ENCODE measurements at places on chromosomes 16 and 17.

- no peak for DNase-seq
Observed at GRCh38 chr17:76149214-76149613, 8.2 kb upstream of the FOXJ1 start.

DNA sequence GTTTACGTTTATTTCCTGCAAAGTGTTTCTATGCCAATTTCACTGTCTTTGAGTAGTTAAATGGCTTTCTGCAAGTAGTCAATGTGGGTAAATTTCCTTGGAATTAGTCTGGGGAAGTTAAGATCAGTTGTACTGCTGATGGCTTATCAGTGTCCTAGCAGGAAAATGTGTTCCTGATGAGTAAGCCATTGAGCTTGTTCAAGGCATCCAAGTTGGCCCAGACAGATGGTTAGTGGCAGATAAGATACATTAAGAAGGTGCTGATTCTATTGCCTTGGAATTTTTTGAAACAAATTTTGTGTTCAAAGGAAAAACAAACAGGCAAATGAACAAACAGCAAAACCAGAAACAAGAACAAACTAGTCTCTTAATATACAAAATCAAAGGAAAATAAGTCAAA lies 258.4 kb downstream of the MAP2K6 start:
- no peak for DNase-seq

GRCh38 chr16:726438-727290 lies at the start of the genes CCDC78 and HAGHL:
CCDC78 (minus strand) TSS chr16:726443; CDS start chr16:726367, 76 bp downstream.
HAGHL (plus strand) TSS chr16:727106; CDS start chr16:727510, 404 bp downstream.
- DNase-seq, result no peak

DNA sequence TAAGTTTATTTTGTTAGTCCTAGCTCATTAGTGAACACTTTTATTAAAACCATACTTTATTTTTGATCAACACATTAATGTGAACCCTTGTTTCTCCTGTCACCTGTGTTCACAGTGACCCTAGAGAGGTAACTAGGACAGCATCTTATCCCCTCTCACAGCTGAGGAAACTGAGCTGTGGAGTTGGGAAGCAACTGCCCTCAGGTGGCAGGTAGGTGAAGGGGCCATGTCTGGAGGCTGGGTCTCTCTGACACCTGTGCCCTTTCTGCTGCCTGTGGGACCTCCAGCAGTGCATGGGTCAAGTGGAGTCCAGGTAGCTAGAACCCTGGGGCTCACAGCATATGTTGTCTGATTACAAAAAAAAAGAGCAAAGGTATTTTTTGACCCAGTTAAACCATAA lies 22.9 kb upstream of the SLC12A3 start:
- DNase-seq, result no peak

GRCh38 chr17:78812855-78813254 lies 27.8 kb downstream of the USP36 start:
- no peak for DNase-seq

DNA sequence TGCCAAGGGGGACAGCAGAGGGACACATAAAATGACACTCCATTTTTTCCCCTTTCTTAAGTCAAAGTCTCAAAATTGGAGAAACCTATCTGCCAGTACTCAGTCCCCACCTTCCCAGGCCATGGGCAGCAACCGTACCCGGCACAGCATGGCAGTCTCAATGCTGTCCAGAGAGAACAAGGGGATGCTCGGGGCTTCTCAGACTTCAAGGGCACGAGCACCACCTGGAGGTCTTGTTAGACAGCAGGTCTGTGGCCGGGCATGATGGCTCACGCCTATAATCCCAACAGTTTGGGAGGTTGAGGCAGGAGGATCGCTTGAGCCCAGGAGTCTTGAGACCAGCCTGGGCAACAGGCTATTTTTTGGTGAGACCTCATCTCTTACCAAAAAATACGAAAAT lies 3.2 kb downstream of the DNAH17 start:
- no peak for DNase-seq

DNA sequence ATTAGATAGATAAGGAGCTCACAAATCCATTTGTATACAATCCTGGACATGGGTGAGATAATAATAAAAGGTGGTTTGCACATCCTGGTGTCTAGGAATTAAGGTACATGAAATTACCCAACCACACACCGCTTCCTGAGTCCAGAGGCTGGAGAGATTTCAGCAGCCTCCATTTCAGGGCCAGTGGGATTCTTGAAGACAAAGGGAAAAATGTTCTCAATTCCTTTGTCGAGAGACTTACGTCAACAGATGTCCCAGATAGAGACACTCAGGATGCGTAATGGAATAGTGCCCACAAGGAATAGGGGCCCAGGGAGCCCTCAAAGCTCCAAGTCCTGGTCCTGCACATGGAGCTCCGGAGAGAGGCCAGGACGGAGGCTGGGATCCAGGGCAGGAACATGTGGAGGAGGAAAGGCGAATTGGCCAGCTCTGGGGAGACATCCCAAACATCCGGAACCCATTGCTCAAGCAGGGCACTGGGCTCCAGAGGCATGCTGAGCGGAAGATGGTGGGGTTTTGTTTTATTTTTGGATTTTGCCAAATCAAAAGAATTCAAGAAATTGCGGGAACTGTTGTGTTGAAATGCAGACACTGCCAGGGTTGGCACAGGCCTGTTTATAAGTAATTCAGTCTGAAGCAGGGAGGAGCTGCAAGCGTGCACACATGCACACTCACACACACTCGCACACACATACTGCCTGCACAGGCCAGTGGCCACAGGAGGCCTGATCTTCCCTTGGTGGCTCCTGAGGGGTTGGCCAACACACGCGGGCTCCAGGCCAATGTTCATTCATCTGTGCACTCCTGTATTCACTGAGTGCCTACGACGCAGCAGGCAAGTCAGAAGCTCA lies 97.2 kb downstream of the NOG start:
- no peak for DNase-seq

DNA sequence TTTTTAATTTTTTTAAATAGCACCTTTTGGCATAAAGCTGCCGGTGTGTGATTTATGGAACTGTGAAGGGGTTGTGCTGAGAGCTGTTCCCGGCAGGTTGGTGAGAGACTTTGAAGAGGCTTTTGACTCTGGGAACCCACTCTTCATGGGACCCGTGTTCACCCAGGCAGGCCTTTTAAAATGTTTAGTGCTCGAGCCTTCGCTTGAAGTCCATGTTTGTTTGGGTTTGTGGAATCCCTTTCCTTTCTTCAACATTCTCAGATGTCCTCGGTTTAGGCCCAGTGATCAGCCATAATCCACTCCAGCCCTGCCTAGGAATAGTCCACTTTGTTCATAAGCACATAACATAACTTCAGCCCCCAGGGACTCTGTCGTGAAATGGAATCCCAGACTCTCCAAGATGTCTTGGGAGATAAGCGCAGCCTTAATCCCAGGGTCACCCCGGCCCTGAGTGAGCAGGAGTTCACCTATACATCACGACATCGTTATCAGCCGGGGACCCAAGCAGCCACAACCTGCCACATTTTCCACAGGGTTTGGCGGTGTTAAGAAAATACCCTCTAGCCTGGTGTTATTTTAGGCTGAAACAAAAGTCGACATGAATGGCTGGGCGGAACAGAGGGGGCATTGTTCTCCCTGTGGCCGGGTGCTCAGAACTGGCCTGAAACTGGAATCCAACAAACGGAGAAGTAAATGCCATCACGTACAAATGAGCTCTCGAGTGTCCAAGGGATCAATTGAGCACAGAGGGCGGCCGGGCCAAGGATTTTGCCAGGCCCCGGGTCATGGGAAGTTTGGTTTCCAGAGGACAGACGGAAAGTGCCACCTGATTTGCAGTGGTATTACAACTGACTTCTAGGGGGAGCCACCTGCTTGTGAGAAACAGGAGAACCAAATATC lies 145.7 kb upstream of the IRX3 start:
- no peak for DNase-seq

DNA sequence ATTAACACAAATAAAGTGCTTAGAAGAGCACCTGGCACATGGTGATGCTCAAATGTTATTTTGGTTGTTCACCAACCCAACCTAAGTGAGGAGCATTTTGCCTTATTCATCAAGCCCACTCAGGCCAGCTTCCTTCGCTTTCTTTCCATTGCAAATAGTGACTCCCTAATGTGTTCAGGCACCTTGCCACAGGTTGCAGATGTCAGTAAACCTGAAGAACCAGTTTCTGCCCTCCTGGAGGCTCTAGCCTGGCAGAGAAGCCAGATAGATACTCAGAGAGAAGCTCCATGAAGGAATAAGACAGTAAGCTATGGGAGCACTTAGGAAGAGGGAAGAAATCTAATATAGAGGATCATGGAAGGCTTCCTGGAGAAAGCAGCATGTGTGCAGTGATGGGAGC lies 23.9 kb downstream of the GPR139 start:
- no peak for DNase-seq

DNA sequence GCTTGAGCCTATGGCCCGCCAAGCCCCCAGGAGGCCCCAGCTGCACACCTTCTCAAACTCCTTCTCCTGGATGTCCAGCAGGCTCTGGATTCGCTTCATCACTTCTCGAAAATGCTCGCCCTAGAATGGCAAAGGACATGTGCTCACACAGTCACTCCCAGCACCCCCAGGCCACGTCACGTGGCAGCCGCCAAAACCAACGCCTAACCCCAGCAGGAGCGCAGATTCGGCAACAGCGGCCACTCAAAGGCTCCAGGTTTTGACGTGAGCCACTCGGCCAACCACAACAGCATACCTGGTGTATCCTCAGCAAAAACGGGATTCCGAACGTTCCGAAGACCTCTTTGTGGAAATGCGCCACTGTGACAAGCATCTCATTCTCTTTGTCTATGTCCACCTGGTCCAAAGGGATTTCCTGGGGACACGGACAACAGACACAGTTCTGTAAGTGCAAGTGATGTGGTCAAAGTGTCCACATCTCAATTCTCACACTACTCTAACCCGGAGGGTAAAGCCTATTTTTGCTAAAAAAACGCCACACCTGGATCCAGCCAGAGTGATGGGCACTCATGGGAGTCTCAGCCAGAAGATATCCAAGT lies 12.7 kb downstream of the LITAFD start:
- DNase-seq, result no peak

DNA sequence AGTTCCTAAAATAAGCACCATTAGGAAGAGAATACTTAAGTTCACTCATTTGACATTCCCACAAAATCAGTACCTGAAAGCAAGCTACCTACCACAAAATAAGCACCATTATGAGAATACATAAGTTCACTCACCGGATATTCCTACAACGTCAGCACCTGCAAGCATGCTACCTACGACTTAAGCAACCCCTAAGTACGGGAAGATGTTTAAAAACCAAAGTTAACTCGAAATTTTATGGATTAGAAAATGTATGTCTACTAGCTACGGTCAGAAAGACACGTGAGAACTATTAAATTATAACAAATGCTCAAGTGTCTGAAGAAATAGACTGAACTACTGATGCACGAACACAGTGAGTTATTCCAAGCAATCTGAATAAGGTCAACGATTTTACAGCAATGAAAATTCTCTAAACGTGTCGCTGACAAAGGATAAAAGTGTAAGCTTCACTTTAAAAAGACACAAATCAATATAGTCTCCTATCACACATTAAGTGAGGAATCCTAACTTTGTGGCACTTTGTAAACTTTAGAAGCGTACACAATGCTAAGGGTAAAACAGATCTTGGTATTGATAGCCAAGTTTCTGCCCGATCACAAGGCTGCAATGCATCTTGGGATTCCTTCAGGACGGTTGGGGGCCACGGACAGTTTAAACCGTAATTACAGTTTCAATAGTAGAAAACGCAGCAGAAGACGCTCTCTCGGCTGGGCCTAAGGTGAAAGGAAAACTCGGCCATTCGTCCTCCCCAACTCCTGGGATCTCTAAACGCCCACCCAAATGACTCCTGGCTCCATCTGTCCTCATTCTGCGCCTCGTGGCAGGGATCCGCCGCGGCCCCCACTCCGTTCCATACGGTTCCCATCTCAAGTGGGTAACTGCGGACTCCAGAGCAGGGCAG lies 1.3 kb downstream of the GSPT1 start:
- no peak for DNase-seq

GRCh38 chr17:43832168-43832975 lies 574 bp downstream of the MPP3 start:
- peak; percentile 34 for DNase-seq

DNA sequence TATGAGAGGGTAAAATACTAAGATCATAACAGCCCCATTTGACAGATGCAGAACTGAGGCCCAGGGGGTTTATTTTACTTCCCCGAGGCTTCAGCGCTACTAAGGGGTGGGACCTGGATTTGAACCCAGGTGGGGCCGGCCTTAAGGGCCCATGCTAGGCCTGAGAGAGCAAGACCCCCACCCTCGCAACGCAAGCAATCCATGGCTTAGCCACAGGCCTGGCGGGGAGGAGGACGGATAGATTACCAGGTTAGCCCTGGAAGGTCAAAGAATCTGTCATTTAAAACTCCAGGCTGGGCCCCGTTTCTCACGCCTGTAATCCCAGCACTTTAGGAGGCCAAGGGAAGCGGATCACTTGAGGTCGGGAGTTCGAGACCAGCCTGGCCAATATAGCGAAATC lies 1.9 kb upstream of the CDH3 start:
- DNase-seq, result no peak

GRCh38 chr16:10870137-10870776 lies 6.7 kb upstream of the CIITA start:
- DNase-seq, result no peak

- DNase-seq, result no peak
Observed at GRCh38 chr16:68362262-68362913, 51.6 kb downstream of the PRMT7 start.

GRCh38 chr16:13645601-13646245 lies 274.2 kb upstream of the ERCC4 start:
- no peak for DNase-seq

DNA sequence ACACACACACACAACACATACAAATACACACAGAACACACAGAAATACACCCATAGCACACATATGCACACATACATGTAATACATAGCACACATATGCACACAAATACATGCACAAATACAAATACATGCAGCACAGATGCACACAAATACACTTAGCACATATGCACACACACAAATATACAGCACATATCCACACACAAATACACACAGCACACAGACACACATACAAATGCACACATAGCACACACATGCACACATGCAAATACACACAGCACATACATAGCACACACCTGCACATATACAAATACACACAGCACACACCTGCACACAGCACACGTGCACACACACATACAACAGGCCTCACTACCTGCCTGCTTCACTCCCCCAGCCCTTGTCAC lies 49.6 kb downstream of the SDK2 start:
- no peak for DNase-seq

DNA sequence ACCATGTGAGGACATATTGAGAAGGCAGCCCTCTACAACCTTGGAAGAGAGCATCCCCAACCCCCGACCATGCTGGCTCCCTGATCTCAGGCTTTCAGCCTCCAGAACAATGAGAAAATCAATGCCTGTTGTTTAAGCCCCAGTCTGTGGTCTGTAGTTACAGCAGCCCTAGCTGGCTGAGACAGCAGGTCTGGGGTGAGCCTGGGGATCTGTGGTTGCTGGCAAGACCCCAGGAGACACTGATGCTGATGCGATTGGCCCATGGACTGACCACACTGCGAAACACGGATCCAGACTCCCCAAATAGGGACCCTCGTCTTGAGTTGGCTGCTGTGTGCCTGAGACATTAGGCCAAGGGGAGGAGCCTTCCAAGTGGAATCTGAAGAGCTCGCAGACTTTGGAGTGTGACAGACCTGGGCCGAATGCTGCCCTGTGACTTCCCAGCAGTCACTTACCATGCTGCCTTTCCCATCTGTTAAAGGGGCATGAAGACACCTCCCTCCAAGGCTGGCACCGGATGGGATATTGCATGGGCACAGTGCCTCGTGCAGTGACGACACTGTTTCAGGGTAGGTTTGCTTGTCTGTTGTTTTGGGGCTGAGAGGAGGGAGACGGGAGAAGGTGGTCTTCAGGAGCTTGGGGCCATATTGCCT lies 147.8 kb upstream of the RPL38 start:
- no peak for DNase-seq
